ENCODE measurements at places on chromosomes 2 and 18.

GRCh38 chr2:202669841-202670240 lies 35.1 kb downstream of the FAM117B start:
- peak; percentile 25 for DNase-seq

DNA sequence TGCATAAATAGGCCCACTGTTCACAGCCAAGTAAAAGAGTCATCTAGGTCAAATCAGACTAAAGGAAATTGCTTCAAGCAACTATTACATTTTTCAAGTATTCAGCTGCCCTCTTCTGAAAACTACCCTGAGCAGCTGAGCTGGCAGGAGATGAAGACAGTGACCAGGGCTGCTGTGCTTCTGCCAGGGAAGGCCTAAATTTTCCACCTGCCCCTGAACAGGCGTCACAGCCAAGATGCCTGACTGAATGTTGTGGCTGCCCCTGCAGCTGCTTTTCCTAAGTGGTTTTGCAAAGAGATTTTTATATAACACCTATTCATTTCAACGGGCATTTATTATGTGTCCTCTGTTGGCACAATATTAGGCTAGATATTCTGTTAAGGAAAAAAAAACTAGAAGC lies 96.7 kb upstream of the RPE start:
- no peak for DNase-seq

DNA sequence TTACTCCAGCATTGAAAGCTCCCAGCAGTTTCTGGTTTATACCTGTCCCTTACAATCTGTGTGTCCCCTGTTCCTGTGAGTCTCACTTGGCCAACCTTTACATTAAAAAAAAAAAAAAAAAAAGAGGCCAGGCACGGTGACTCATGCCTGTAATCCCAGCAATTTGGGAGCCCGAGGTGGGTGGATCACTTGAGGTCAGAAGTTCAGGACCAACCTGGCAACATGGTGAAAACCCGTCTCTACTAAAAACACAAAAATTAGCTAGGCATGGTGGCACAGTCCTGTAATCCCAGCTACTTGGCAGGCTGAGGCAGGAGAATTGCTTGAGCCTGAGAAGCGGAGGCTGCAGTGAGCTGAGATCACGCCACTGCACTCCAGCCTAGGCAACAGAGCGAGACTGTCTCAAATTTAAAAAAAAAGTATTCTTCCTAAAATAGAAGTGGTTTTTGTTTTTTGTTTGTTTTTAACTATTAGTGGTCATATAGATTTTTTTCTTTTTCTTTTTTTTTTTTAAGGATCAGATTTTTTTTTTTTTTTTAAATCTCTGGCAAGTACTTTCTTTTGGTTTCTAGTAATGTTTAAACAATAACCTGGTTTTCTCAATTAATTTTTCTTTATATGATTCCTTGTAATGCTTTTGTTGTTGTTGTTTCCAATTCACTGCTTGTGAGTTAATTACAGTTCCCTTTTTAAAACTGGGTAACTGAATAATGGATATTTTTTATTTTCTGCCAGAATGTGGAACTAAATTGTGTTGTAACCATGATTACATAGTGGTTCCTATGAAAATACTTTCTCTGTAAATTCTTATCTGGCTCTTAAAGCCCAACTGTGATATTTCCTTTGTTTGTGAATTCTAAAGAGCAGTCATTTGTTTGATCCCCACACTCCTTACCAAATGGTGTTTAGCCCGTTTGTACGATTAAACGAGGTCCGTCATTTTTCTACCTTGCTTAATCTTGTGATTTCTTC lies 116.8 kb downstream of the CTAGE1 start:
- no peak for DNase-seq

- DNase-seq = peak; percentile 64
Measured at GRCh38 chr2:184611361-184612085, 13.2 kb downstream of the ZNF804A start.

DNA sequence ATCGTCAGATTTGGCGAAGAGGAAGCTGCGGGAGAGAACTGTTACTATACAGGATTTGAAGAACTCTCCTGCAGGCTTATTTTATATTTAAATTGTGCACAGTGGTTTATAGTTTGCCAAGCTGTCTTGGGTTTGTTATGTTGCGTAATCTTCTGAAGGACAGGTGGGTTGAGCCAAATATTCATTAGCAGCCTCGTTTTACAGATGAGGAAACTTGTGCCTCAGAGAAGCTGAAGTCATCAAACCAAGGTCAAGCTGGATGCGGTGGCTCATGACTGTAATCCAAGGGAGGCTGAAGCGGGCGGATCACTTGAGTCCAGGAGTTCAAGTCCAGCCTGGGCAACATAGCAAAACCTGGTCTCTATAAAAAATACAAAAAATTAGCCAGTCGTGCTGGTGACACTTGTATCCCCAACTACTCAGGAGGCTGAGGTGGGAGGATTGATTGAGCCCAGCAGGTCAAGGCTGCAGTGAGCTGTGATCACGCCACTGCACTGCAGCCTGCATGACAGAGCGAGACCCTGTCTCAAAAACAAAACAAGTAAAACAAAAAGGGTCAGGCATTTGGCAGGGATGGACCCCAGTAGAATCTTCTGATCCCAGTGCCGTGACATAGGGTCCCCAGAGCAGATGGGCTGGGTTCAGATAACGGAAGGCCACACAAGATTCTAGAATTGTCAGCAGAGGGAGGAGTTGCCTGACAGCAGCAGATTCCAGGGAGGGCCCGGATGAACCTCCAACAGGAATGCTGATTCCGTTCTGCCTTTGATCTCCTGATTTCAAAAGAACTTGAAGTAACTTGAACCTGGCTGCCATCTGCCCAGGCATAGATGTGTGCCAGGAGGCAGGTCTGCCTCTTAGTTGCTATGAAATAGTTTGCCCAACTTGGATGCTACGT lies 50.6 kb downstream of the SH3BP4 start:
- peak; percentile 89 for DNase-seq

GRCh38 chr2:242075168-242075567 lies 205.6 kb downstream of the RTP5 start:
- peak; percentile 50 for DNase-seq

DNA sequence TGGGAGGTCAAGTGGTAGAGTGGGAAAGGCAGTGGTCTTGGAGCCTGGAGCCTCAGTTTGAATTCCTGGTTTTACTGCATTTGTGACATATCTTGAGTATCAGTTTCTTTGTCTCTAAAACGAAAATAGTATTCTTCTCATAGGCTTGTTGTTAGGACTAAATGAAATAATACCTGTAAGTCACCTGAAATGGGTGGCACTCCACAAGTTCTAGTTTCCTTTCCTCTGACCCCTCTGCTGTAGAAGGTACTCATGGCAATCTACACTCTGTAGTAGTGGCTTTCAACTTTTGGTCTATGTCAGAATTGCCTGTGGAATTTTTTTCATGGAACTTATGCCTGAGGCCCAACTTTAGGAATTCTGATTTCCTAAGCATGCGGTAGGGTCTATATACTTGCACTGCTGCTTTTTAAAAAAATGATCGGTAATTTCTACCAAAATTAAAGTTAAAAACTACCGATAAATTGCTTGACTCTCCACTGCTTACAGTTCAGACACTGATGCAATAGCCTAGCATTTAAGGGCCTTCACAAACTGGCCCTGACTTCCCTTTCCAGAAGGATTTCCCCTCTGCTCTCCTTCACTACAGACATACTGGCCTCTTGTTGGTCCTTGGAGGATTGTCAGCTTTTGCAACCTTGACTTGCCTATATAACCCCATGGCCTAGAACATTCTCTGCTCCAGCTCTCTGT lies 47.2 kb downstream of the PLEK start:
- DNase-seq = no peak

DNA sequence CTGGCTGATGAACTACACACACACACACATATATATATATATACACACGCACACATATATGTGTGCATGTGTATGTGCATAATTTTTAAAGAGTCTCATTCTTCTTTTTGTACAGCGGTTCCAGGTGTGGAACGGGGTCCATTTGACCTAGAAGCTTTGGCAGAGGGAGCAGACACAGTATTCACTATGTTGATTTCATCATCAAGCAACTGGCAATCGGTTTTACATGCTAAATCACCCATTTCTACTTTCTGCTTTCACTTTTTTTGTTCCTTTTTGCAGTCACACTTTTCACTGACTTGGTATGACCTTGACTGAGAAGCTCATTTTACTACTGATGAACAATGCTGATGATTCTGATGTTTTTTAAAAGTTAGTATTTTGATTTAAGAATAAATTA lies 63.0 kb upstream of the PGAP1 start:
- DNase-seq = no peak

DNA sequence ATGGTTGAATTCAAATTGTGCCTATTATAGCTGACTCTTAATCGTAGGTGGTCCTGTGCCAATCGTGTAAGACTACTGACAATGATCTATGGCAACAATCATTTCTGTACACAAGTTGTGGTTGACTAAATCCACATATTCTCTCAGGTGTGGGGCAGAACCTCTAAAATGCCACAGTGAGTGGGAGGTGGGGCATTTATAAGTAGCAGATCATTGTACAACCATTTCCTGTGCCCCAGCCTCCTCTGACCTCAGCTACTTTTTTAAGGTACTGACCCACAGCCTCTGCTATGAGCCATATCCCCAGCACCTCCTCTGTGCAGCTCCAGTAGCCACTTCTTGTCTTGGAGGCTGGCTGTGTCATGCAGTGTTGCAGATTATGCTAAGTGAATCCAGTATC lies 48.6 kb upstream of the RAPH1 start:
- peak; percentile 70 for DNase-seq
